ENCODE measurements at places on chromosomes 5 and 9.

GRCh38 chr9:113569472-113570060, 106.0 kb downstream of the RGS3 start:
- DNase-seq, result no peak

DNA sequence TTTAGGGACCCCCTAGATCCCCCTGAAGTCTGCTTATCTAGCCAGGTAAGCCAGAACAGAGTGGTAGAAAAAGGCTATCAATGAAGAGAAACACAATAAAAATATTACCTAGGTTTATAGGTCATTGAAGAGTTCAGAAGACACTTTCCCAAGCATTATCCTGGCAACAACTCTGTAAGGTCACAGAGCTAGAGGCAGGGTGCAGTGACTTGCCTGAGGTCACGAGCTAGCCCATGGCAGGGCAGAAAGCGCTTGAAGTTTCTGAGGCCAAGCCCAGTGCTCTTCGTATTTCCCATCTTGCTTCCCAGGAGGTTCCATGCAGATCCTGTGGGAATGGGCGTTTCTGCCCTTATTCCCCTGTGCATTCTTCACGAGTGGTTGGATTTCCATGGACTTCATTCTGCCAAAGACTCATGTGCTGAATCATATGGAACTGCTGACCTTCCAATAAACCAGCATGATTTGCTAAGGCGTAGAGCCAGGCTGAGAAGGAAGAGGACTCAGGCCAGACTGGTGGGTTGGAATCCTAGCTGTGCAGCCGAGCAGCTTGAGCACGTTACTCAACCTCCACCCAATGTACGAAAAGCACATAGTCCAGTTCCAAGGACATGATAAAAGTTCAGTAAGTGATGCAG, 22.1 kb downstream of the TRMO start:
- no peak for DNase-seq

GRCh38 chr5:139212906-139213305, 14.7 kb upstream of the SIL1 start:
- no peak for DNase-seq

DNA sequence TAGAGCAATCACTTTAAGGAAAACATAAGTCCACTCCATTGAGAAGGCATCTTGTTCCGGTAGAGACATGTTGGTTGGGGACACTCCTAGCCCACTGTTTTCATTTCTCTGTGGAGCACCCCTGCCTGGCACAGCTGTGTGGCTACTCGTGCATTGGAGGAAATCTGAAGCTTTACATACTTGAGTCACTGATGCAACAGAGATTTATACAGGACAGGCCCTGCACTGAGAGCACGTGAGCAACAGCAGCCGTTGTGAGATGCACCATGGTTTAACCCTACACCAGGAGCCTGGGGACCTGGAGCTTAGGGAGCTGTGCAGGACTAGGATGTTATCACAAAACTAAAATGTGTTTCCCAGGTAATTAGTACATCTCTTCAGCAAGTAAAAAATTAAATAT, 230.7 kb upstream of the IRX1 start:
- no peak for DNase-seq

- DNase-seq, result no peak
These were observed 631 bp downstream of the B4GALT7 start for GRCh38 chr5:177600508-177601018.

GRCh38 chr5:139293202-139293506, 386 bp upstream of the MATR3 start:
- DNase-seq, result no peak

DNA sequence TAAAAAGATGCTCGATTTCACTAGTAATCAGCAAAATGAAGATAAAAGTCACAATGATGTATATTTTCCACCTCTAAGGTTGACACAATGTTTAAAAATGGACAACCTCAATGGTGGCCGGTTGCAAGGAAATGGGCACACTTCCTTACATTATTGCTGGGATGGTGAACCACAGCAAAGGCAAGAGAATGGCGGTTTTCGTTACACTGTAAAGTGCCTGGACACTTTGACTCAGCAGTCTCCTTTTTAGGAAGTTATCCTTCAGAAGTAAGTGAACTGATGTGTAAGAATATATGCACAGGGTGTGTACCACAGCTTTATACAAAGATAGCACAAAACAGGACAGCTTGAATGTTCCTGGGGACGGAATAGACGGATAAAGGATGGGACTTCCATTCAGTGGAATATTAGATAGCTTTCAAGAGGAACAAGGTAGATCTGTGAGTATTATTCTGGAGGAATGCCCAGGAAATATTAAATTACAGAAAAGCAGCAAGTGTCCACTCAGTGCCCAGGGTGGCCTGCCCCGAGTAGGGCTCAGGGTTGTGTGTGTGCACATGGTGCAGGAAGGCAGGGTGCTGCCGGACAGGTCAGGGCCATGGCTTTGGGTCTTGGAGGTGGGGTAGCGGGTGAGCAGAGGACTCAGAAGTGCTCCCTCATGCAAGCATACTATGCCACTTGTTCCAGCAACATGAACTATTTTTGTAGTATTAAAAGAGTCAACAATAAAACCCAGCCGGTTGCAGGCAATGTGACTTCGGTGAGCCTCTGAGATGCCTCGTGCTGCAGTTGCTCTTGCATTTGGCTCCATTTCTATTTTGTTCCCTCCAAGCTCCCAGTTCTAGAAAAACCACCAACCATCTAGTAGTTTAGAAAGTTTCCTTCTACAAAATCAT, 24.5 kb downstream of the GADD45G start:
- no peak for DNase-seq

- no peak for DNase-seq
These were observed 253.7 kb upstream of the NFIL3 start for GRCh38 chr9:91677331-91677730.

- DNase-seq, result no peak
These were observed 49.0 kb upstream of the POU5F2 start for GRCh38 chr5:93790401-93790800.

DNA sequence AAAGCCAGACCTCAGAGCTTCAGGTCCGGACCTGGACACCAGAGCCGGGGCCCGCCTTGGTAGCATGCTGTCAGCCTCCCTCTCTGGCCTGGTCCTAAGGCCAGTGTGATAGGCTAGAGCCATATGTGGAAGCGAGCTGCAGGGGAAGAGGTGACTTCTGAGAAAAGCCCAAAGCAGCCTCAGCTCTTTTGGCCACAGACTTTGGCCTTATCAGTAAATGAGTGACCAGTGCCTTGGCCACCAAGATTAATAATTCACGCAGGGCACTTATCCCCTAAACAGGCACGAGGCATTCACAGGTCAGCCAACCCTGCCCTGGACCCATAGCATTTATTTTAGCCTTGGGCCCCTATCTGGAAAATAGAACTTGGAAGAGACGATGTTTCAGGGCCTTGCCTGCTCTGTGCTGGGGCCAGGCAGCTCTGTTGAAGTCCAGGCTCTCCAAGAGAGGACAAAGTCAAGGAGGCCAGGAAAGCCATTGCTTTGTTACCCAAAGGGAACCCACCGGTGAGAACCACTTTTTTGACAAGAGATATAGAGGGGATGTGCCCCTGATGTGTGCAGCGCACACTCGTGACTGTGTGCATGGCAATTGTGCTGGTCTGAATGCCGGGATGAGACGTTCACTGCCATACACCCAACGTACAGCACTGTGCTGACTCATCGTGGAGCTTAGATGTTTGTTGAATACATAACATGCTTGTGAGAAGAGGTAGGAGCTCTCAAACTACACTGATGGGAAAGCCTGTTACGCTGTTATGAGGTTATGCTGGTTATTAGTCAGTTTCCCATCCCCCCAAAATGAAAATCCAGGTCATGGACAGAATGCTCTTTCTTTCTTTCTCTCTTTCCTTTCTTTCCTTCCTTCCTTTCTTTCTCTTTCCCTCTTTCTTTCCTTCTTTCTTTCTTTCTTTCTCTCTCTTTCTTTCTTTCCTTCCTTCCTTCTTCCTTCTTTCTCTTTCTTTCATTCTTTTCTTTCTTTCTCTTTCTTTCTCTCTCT, 5.0 kb upstream of the SLC34A1 start:
- DNase-seq, result peak; percentile 58

- DNase-seq, result no peak
These were observed 114.6 kb upstream of the MAP3K1 start for GRCh38 chr5:56700711-56701110.

DNA sequence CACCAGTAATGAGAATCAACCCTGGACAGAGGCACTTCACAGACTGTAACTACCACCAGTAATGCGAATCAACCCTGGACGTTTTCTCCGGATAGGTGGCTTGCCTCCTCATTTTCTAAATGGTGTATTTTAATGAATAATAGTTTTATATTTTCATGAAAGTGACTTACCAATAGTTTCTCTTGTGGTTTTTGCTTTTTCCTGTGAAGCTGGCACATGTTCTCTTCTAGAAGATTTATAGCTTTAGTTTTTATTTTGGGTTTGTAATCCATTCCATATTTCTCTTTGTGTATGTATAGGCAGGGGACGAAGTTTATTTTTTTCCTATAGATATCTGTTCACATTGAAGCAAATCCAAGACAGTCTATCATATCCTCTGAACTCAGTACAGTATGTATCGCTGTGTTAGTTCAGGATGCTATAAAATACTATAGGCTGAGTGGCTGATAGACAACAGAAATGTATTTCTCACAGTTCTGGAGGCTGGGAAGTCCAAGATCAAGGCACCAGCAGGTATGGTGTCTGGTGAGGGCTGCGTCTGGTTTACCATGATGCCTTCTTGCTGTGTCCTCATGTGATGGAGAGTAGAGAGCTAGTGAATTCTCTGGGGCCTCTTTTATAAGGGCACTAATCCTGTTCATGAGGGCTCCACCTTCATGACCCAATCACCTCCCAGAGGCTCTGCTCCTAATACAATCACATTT, 46.5 kb upstream of the GADD45G start:
- DNase-seq, result no peak

DNA sequence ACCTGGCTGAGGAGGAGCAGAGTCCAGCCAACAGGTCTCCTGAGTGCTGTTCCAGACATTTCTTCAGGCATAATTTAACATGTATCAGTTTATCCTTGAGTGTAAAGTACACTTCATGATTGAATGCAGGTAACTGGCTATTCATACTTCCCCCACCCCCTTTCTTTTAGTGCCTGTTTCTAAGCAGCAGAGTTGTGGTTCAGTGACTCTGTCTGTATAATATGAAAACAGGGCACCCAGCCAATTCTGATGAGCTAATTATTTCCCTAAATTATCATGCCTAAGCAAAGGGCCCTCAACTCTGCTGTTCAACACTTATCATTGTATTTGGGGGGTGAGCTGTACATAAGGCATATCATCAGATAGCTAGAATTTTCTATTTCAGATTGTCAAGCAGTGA, 51.9 kb upstream of the ZSWIM6 start:
- DNase-seq, result no peak

- DNase-seq, result no peak
These were observed 31.6 kb upstream of the F2RL1 start for GRCh38 chr5:76787237-76787636.

- DNase-seq, result no peak
These were observed 735 bp downstream of the DMRT3 start for GRCh38 chr9:976943-977837.

DNA sequence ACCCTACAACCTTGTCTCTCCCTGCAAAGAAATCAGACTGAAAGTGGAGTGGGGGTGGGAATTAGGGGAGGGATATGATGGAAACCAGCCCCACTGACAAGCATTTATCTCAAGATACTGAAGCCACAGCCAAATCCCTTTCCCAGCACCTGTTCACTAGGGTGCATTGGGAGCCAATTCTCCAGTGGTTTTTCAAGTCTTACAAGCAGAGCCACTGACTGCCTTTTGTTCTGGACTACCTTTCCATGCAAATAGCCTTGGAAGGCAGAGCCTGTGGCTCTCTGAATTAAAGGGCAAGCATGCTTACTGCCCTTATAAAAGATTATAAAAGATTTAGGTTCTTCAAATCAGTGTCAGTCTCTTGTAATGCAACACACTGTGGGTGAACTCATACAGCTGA, 8.8 kb upstream of the GGTA1 start:
- no peak for DNase-seq

- no peak for DNase-seq
These were observed 180.1 kb downstream of the MACROH2A1 start for GRCh38 chr5:135218790-135219568.

Measured in liver (tissue), 10 donors.